Stimulated activated CD8-positive, alpha-beta memory T cell treated with anti-CD3 and anti-CD28 coated beads, Interleukin-4, amount 100 ng/mL, for 4 hours (primary cell): ENCODE measurements at places on chromosomes 13 and 19.

- no peak for DNase-seq
Observed at GRCh38 chr13:110559986-110560385, 1.5 kb downstream of the RAB20 start.

DNA sequence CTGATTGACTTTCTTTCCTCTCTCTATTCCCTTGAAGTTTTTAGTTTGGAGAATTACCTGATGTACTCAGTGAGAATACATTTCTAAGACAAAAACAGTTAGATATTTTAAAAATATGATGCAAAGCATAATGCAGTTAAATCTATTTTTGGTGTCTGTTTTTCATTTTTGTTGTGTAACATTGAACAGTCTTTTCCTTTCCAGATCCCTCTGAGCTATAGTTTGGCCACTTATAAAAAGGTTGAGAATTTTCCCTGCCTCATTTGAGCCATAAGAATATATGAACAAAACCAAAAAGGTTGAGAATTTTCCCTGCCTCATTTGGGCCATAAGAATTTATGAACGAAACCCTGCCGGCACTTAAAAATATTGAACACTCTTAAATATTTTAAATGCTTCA, 57.0 kb upstream of the IPO5 start:
- no peak for DNase-seq

DNA sequence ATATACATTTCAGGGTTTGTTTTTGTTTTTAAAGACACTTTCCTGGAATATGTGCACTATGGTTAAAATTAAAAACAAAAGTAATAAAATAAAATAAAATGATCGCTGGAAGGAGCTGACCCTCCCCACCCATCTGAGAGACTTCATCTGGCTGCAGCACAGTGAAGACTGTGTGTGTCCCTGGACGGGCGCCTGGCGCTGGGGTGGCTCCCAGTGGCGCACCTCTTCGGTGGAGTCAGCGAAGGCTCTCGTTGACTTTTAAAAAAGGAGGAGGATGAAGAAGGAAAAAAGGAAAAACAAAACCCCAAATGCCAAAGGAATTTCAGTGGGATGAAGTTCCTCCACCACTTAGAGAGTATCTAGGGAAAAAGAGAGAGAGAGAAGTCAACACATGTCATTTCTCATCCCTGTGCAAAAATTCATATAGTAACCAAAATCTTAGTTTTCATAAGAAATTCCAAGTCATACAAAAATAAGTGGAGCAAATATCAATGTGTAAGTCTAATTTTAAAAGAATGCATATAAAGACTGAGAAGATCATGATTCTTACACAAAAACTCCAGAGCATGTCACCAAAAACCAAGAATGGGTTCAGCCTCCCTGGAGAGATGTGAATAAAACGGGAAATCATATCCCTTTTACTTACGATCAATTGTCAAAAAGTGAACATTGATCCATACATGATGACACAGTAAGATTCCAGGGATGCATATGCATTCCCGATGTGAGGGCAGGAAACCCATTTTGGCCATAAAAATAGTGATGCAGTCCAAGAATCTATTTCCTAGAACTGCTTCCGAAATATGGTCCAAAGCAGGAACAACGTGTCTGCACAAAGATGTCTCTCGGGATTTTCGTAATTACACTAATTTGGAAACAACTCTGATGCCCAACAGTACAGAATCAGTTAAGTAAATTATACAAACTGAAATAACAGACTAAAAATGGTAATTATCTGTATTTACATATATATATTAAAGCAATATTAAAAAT, 123.8 kb downstream of the STK24 start:
- no peak for DNase-seq

DNA sequence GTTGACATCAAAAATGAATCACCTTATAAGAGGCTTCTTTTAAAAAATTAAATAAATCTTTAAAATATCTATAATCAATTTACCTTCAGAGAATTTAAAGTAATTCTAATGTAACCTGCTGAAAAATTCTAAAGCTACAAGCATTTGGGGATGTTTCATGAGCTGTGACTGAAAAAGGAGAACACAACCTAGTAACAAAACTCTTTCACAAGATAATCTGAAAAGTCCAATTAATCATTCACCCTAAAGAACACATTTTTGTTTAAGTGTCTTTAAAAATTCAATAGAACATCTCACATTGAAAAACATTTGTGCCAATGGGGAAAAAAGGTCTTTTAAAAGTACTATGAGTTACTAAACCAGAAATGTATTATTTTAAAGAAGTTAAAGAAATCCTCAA, 22.8 kb downstream of the KLF12 start:
- DNase-seq: no peak

GRCh38 chr13:47148543-47148942, 251.7 kb upstream of the HTR2A start:
- no peak for DNase-seq

DNA sequence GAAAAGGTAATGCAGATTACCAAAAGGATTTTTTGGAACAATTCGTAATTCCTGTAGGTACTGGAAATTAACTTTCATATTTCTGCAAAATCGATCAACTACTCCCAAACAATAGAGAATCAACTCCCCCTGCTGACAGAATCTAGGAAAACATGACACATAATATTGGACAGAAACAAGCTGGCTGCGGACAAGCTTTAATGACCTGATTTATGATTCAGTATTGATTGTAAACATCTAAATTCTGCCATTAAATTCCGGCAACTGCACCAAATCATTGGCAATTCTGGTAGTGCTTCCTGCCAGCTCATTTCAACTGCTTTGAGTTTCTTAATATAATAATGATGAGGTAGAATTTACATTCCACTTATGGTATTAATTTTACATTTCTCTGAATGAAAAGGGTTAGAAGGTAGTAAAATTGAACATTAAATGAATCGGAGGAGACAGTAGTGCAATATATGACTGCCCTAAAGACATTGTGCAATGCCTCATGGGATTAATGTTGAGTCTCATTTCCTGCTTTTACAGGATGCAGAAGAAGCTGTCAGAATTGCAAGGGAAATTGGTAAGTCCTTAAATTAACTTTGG, 146.5 kb downstream of the PCCA start:
- no peak for DNase-seq

DNA sequence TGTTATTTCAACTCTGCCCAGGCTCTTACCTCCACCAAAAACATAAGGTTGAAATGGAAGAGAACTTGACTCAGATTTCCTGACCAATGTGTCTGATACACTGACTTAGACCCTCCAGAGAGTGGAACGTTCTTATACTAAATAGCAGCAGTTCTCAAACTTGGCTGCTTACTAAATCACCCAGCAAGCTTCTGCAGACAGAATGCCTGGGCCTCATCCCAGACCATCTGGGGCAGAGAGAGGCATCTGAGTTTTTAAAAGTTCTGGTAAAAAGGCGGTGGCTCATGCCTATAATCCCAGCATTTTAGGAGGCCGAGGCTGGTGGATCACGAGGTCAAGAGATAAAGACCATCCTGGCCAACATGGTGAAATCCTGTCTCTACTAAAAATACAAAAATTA, 46.3 kb downstream of the NEK5 start:
- no peak for DNase-seq

- DNase-seq: no peak
Observed at GRCh38 chr13:107157271-107157670, 589.3 kb upstream of the ARGLU1 start.

GRCh38 chr13:102359264-102359663, 42.6 kb downstream of the FGF14 start:
- no peak for DNase-seq

- no peak for DNase-seq
Observed at GRCh38 chr19:50874211-50874610, 972 bp downstream of the KLK2 start.

DNA sequence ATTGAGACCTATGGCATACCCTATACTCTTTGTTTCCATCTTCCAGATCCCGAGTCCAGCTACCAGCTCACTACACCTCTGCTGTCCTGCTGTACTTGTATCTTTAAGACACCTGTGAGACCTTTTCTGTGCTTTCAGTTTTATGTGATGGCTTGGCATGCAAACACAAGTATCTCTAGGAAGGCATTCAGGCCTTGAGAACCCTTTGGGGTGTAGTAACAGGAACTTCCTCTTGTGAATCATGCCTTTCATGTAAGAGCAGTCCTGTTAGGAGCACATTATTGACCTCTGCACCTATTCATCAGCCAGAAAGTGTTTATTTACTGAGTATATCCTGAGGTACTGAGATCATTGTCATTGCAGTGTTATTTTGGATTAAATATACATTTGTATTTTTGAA, 87.0 kb upstream of the HTR2A start:
- DNase-seq: no peak

DNA sequence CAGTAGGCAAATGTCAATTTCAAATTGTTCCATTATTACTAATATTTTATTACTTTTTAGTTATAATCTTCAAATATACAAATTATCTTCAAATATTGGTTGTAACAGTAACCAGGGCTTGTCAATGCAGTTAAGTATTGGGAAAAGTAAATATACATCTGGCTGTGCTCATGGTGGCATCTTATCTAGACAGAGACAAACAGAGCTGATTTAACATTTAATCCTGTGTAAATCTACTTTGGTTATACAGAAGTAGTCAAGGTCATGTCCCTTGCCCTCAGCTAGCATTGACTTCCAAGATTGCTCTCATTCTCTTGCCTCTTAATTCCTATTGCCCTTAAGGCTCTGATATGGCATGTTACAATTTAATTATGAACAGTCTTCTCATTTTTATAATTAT, 98.4 kb upstream of the KLHL1 start:
- no peak for DNase-seq

DNA sequence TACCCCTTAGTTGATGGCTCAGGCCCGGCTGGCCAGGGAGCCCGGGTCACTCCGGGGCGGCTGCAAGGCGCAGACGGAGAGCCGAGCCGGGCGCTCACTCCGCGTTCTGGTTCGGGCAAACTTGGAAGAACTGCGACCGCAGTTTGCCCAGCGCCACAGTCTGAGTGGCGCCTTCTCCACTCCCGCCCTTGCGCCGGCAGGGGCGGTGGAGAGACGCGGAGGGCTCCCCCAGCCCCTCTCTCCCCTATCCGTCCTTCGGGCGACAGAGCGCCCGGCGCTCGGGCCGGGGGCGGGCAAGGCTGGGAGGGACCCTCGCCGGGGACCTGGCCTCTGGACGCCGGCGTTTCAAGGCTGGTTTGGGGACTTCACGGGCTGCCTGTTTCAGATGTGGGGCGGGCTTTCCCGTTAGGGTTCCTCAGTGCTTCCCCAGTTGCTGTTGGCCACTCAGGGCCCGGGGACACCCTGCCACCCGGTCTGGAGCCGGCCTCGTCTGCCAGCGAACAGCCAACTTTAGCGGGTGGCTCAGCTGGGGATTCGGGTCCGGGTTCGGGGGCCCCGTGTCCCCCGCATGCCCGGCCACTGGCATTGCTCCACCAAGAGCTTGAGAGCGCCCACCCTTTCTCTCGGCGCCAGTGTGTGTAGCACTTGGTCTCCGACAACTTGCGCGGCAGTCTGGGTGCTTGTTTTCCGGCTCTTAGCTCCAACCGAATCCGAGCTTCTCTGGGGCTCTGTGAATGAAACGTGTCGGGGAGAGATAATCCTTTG, 1.5 kb downstream of the GPC6 start:
- no peak for DNase-seq

DNA sequence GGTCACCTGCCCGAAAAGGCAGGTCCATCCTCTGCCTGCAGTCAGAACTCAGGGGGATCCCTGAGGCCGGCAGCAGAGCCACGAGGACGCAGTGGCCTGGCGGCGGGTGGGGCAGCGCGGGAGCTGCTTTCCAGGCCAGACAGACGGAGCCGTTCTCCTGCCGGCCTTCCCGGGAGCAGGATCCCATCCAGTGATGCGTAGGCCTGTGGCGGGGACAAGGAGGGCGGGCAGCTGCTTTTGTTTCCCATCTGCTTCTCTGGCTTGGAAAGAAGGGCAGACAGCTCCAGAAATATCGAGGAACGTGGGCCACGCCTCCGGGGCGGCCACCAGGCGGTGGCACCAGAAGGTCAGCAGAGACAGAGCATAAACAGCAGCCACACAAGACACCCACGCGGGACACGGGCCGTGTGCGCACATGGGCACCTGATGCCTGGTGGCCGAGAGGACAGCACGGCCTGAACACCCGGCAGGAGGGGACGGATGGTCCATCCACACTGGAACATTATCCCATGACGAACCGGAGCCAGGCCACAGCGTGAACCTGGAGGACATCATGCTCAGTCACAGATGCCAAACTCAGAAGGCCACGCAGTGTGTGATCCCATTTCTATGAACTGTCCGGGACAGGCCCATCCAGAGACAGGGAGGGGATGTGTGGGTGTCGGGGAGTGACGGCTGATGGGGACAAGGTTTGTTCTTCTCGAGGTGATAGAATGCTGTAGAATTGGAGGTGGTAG, 13.9 kb upstream of the MKNK2 start:
- no peak for DNase-seq

GRCh38 chr19:10112037-10112761, 706 bp downstream of the P2RY11 start:
- no peak for DNase-seq

DNA sequence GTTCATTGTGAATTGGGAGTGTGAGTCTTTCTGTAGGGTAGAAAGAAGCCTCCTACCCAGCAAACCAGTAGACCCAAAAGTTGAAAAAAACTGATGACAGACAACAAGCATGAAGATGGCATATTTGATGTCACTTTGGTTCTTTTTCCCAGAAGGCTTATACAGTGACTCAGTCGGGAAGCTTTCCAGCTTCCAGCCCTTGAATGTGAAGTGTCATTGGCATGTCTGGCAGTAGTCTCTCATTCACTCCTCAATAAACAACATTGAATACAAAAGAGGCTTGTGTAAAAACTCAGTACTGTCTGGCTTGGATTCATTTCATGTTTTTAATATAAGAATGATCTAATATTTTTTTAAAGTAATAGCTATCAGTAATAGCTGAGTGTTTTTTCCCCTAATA, 68.7 kb downstream of the IPO5 start:
- no peak for DNase-seq

GRCh38 chr13:83333614-83334388, 548.5 kb downstream of the SLITRK1 start:
- DNase-seq: no peak

DNA sequence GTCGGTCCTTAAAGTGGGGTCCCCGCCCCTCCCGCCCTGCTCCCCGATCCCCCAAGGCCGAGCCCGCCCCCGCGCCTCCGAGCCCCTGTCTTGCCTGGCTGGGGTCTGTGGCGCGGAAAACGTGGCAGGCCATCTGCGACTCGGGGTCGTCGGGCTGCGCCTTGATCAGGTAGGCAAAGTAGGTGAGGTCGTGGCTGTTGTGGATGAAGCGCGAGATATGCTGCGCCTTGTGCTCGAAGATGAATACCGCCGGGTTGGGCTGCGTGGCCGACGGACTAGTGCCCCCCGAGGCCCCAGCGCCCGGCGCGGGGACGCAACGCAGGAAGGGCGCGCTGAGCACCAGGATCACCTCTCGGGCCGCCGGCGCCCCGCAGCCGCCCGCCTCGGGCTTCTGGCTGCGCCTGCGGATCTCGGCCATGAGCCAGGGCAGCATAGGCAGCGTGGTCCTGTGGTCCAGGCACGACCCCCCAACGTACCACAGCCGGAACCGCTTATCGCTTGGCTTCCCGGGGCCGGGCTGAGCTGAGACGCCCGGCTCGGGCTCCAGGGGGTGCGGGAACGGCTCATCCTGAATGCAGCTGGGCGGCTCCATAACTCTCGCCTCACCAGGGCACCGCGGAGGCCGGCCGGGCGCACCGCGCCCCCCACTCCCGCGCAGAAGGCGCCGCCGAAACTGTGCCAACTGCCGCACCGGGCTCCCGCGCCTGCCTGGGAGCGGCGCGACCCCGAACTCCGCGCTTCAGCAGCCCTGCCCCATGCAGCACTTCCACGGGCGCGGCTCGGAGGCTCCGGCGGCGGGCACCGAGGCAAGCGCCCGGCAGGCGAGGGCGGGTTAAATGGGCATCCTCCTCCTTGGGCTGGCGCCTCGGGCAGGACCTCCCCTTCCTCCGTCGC, 546 bp downstream of the TBC1D4 start:
- no peak for DNase-seq
